PC-9 (cell line): ENCODE measurements at places on chromosomes 2 and 18. TPM values are rescaled to one million over a fixed set of nuclear protein-coding genes. Genes with fewer than 3 reads are reported as not detected.

PLEKHH2 gene
- 1.6 and 2.3 TPM in 2 replicates for total RNA-seq

VSNL1 gene
- total RNA-seq, result not detected in 2 replicates

RESP18 gene
- total RNA-seq, result not detected in 2 replicates

HOXD10 gene
- total RNA-seq, result not detected in 2 replicates

OSR1 gene
- total RNA-seq, result 6.4 and 6.9 TPM in 2 replicates

MYOM1 gene
- total RNA-seq, result 0.88 and 1.3 TPM in 2 replicates

LDLRAD4 gene
- total RNA-seq, result 1.2 and 1.7 TPM in 2 replicates

ZNF521 gene
- not detected in 2 replicates for total RNA-seq

REG1B gene
- total RNA-seq, result not detected in 2 replicates

NLRC4 gene
- not detected in 2 replicates for total RNA-seq

PPP1R1C gene
- 13.4 and 27.5 TPM in 2 replicates for total RNA-seq

NYAP2 gene
- 0.30 and 0.65 TPM in 2 replicates for total RNA-seq

RBMS1 gene
- total RNA-seq, result 50.7 and 65.1 TPM in 2 replicates

LBX2 gene
- 0.76 and 2.0 TPM in 2 replicates for total RNA-seq

APCDD1 gene
- not detected in 2 replicates for total RNA-seq

ICA1L gene
- 0.20 TPM in 1 of 2 replicates, not detected in the other for total RNA-seq

TBR1 gene
- not detected in 2 replicates for total RNA-seq
